KG1 (cell line): ENCODE measurements at places on chromosomes 12 and 14.
A peak's percentile ranks its signal among the peaks of the same experiment; 100 is the strongest.

DNA sequence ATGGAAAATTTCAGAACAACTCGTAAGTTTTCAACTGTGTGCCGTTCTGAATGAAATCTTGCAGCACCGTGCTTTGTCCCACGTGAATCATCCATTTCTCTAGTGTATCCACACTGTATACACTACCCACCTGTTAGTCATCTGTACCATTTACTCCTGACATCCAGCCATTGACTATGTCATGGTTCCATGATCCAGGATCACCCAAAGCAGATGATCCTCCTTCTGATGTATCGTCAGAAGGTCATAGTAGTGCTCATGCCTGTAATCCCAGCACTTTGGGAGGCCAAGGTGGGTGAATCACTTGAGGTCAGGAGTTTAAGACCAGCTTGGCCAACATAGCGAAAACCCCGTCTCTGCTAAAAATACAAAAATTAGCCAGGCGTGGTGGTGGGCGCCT lies 122.9 kb downstream of the PPHLN1 start:
- no peak for DNase-seq

DNA sequence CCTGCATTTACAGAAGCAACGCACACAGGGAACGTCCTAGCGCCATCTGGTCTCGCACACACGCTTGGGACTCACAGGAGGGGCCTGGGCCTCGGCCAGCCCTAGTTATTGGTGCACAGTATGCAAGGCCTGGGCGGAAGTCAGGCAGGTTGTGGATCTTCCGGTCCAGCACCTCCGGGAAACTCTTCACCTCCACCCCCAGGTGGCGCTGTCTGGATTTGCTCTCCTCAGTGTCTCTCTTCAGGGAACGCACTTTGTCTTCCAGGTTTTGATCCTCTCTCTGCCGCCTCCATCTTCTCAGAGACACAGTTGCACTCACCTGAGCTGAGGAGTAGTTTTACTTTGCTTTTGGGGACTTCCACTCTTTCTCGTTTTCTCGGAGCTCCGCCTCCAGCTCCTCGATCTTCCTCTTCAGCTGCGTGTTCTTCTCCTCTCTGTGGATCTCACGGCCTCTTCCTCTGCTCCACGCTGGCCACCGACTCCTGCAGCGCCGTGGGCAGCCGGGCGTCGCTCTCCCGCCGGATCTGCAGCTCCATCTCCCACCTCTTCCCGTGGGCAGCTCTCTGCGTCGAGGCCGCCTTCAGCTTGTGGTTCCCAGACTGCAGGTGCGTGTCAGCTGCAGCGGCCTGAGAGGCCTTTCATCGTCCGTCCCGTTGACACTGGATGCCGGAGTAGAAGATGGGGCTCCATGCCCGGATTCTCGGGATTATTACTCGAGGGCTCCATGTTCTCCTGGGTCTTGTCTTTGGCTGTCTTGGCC lies 933.8 kb downstream of the TMEM121 start:
- DNase-seq, result no peak

DNA sequence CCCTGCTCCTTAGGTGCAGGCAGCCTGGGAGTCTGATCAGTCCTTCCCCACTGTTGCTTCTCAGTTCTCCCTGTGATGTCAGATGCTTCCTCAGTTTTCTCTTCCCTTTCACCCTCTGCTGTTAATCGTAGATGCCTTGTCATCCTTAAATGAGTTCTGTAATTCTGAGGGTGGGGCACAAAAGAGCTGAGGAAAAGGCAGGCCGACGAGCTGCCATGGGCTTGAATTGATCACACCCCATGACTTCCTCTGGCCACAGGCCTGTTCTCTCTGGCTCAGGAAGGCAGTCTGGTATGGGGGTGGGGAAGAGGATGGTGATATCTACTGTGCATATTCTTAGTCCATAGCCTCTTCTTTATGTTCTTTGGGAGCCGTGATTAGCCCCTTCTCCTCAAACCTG lies 5.2 kb upstream of the AP1G2 start:
- no peak for DNase-seq

DNA sequence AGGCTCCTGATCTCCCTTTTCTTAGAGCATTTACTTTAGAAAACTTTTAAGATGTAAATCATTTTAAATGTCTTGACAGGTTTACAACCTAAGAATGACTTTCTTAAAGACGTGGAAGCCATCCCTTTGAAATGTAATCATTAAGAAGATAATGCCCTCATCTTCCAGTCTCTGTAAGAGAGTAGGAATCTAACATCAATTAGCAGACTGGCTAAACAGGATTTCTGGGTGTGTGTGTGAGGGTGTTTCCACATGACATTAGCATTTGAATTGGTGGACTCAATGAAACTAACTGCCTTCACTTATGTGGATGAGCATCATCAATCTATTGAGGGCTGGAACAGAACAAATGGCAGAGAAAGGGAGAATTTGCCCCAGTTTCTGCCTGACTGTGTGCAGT lies 329.5 kb downstream of the RPL10L start:
- DNase-seq, result no peak

DNA sequence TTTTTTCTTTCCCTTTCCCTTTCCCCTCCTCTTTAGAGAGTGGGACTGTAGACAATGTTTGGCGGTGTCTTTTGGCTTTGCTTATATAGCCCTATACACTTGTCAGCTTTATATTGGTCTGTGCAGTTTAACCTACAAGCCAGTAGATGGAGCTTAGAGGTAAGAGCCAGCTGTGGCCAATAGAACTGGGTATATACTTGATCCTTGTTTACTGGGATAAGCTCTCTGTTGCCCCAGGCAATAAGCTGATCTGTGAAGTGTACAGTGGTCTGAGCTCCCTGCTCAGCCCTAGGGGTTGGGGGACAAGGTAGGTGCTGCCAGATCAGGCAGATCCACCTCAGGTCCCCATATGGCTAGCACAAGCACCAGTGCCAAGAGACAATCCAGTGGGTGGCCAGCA lies 434.1 kb downstream of the NOVA1 start:
- DNase-seq, result no peak

DNA sequence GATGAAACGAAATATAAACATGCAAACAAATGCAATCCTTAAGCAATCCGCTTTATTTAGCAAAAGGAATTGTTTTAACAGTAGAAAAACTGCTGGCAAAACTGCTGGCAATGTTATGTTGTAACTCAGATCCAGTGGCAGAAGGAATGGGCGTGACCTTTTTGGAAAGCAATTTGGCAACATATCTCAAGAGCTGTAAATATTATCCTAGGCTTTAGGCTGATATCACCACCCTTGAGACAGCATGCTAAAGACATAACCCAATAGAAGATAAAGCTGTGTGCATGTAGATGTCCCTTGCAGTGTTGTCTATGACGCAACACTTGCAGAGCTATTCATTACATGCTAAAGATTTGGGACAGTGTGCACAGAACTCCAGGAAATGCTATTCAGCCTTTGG lies 138.5 kb downstream of the DICER1 start:
- DNase-seq, result no peak

GRCh38 chr12:68397566-68398158 lies 65.5 kb upstream of the MDM1 start:
- no peak for DNase-seq

DNA sequence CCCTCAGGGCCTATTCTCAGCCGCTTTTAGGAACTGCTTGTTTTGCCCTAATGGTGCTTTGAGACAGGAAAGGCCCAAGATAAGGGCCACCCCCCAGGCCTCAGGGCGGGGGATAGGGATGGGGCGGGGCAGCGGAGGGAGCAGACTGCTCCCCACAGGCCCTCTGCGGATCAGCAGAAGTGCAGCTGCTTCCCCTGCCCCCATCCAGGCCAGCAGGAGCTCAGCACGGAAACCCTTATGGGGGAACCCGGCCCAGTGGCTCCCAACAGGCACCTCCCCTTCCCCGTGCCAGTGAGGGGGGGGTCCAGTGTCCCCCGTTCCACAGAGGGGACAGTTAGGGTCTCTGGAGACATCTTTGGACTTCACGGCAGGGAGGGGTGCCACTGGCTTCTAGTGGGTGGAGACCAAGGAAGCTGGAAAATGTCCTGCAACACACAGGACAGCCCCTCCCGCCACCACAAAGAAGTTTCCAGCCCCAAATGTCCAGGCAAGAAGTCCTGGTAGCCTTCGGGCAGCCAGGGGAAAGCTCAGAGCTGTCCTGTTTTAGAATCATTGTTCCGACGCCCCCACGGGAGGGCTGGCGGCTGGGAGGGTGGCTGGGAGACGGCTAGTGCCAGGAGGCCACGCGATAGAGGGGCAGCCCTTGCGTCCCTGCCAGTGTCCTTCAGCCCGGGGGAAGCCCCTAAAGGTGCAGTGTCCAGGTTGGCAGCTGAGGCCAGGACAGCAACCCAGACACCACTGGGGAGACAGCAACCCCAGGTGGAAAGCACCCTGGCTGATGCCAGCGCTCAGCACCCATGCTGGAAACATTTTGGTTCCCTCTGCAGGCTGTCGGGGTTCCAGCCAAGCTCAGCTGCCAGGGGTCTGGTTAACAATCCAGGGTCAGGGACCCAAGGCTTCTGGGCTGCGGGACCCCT lies 10.4 kb upstream of the GPR132 start:
- DNase-seq, result no peak

GRCh38 chr14:52286661-52287649 lies 19.5 kb downstream of the PTGDR start:
- DNase-seq, result no peak

DNA sequence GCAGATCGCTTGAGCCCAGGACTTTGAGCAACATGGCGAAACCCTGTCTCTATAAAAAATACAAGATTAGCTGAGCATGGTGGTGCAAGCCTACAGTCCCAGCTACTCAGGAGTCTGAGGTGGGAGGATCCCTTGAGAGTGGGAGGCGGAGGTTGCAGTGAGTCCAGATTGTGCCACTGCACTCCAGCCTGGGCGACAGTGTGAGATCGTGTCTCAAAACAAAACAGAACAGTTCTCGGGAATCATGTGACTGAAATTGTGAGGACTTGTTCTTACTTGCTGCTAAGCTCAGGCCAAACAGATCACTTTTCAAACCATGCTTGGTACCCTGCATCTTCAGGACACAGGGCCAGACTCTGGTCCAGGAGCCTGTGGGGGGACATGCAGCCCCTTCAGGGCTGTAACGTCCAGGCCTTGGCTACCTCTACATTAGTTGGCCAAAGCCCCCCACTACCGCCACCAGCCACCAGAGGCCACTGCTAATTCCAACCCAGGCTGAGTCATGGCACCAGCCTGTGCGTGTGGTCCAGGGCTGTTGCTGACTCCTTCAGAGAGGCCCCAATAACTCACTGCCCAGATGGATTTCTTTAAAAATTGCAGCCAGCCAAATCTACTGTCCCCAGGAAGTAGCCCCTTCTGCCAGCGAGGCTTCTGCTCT lies 33.4 kb upstream of the SYNDIG1L start:
- no peak for DNase-seq

DNA sequence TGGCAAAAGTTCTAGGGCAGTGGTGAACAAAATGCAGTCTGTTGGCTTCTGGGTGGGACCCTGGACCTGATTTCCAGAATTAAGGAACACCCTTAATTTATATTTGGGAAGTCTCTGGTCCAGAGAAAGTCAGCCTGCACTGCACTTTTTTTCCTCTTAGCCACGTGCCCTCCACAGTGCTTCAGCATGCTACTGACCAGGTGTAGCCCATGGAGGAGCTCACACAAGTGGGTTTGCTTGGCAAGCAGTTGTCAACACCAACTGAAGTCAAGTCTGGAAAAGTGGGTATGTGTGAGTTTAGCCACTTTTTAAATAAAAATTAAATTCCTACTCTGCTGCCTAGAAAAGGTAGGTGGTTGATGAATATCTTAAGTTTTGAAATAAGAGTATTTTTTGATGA lies 111.3 kb downstream of the DAAM1 start:
- DNase-seq, result no peak

DNA sequence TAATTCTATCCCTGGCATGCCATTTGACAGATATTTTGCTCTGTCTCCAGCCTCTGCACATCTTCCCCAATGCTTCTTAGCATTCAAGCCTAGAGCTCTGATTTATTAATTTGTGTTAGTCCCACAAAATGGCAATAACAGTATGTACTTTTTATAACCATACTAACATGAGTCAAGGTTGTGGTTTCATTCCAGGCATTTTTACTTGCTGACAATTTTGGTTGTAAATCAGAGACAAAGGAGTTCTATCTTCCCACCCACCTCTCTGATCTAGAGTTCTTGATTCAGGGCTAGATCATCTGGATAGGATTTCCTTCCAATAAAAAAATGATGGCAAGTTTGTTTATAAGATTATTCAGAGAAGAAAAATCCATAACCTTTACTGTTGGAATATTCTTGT lies 18.5 kb upstream of the CISTR start:
- DNase-seq, result no peak

- no peak for DNase-seq
Observed at GRCh38 chr14:101033006-101033405, 129.5 kb upstream of the RTL1 start.

DNA sequence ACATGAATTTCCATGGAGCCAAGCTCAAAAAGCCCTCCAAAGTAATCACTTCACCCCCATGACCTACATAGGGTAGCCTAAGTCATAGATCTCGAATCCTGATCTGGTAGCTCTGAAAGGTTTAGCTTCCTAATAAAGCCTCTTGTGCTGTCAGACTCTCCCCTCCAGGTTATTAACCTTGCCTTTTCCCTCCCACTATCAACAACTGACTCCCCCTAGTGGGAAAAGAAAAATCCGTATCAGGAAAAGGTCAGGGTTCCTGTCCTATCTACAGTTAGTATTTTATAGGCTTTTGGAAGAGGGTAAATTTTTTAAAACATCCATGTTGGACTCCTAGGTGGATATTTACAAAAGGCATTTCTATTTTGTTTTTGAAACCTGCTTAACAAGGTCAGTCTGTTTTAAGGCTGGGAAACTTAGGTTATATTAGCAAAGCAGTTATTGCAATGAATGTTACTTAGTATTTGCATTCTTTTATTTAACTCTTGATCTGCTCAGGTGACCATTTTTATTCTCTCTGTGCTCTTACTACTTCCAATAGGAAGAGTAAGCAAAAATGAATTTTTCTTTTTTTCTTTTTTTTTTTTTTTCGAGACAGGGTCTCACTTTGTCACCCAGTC lies 8.0 kb downstream of the YY1 start:
- DNase-seq, result peak; percentile 8

GRCh38 chr14:54483846-54484245 lies 4.9 kb downstream of the GMFB start:
- no peak for DNase-seq

- DNase-seq, result no peak
Observed at GRCh38 chr14:100130521-100130920, 28.9 kb downstream of the DEGS2 start.

GRCh38 chr14:69540654-69541335 lies 33.9 kb downstream of the CCDC177 start:
- DNase-seq, result no peak

GRCh38 chr14:29580763-29581162 lies 346.9 kb downstream of the PRKD1 start:
- no peak for DNase-seq

- DNase-seq, result no peak
Observed at GRCh38 chr12:12007713-12008231, 63.0 kb upstream of the BCL2L14 start.

DNA sequence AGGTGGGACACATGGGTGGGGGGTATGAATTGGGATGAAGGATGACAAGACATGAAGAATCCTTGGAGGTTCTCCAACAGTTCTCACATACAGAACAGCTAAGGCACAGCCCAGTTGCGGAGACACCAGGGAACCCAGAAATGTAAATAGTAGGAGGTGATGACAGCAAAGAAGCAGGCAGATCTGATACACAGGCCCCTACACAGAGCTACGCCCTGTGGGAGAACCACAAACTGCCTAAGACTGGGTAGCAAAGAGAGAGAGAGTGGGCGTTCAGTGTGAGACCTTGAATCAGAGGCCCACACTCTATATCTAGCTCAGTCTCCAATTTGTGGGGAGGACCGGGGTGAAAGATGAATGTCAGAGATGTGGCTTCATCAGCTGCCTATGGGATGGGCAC lies 9.5 kb upstream of the NUMB start:
- DNase-seq, result no peak
